ENCODE measurements at places on chromosomes 3 and 15.

GRCh38 chr15:70066447-70066846 lies 31.3 kb downstream of the TLE3 start:
- DNase-seq, result no peak

- no peak for DNase-seq
These were observed 296.7 kb upstream of the PROK2 start for GRCh38 chr3:72081471-72082185.

- no peak for DNase-seq
These were observed 17.9 kb upstream of the SPPL2A start for GRCh38 chr15:50783411-50783810.

DNA sequence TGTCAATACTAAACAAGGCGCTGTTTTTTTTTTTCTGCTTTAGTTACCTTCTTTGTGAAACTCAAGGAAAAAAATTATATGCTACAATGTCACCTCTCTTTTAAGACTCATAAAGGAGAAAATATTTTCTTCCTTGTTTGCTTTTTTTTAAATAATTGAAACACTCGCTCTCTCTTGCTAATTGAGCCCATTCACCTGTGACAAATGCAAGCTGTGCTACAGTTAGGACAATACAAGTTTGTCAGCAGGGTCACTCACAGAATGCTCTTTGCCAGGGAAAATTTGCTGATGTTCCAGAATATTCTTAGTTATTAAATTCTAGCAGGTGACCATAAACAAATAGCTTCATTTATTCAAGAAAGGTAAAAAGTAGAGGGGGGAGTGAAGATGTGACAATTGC lies 375.9 kb upstream of the DPPA4 start:
- no peak for DNase-seq

DNA sequence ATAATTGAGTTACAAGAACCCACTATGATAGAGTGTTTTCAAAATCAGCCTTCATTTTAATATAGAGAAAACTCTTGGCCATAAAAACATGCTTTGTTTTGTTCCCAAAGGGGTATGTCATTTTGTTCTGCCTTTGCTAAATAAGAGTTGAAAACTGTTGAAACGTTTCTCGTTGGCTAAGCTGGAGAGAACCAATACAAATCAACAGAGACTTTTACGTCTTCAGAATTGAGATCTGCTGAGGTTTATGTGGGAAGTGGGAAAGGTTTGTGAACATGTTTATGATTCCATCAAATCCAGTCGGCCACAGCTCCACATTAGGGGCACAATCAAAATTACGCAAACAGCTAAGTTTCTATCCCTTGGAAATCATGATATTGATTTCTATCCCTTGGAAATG lies 102.0 kb downstream of the IGF2BP2 start:
- no peak for DNase-seq

DNA sequence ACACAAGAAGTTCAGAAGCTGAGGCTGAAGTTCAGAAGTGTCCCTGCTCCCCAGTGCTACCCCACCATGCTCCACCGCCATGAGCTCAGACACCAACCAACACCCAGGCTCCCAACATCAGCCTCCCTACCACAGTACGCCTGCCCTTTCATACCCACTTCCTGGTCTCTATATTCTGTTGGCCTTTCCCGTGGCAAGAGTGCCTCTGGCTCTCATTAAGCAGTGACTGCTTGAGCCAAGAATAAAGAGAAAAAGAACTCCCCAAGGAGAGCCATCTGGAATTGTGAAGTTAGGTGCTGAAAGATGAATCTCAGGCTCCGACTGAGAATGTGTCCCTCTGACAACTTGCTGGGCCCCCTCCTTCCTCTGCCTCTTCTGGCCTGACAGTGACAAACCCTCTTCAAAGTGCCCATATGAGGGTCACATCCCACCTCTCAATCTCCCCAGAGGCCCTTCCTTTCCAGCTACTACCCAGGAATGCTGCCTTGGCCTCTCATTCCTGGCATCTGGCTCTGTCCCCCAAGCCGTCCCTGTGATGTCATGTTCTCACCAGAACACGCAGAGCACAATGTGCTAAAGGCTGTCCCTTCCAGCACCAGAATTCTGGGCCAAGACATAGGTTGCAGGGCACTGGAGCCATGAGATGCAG lies 306.8 kb downstream of the NTRK3 start:
- DNase-seq, result no peak

- no peak for DNase-seq
These were observed 928.8 kb upstream of the ALCAM start for GRCh38 chr3:104437891-104438290.

- DNase-seq, result no peak
These were observed 106.6 kb upstream of the ABI3BP start for GRCh38 chr3:101099791-101100190.

GRCh38 chr3:50275141-50275995 lies 3.5 kb upstream of the LSMEM2 start:
- peak; percentile 46 for DNase-seq

Data from activated T-cell treated with anti-CD3 and anti-CD28 coated beads, Interleukin-2, amount 50 U/mL, for 24 hours (primary cell).